Hematopoietic multipotent progenitor cell treated with erythropoietin and hydrocortisone succinate and interleukin-3 and kit ligand, for 4 days (in vitro differentiated cells): ENCODE measurements at places on chromosomes 11 and 22.
A peak's percentile ranks its signal among the peaks of the same experiment; 100 is the strongest.

GRCh38 chr22:47334601-47335000 is 572.2 kb downstream of the TBC1D22A start:
- no peak for DNase-seq

GRCh38 chr11:123381149-123381548 is 48.9 kb upstream of the GRAMD1B start:
- no peak for DNase-seq

GRCh38 chr11:64947208-64947814 is 11.6 kb upstream of the GPHA2 start:
- DNase-seq, result no peak

DNA sequence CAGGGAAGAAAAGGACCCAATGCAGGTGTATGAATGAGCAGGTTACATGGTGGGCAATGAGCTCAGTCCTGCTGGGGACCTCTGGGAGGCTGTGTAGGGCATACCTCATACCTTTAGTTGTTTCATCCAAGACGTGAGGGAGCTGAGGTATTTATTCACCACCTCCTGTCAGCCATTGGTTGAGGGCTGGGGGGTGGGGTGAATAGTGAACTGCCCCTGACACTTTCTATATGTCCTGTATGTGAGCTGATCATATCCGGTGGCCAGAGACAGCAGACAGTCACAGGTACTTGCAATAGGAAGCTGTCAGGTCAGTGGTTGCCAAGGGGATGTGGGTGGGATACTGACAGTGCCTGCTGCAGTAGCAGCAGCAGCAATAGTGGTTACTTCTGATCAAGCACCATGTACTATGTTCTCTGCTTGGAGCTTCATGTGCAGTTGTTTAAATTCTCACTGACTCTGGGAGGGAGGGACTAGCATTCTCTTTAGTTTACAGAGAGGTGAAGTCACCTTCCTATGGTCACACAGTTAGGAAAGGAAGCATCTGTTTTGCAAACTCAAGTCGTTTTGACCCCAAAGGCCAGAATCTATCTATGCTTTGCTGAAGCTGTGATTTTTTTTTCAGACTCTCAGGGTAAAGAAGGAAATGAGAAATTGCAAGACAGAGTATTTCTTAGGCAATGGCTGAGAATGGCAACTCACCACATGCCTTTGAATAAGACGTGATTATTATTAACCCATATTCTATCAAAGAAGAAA is 54.0 kb downstream of the MIAT start:
- no peak for DNase-seq

DNA sequence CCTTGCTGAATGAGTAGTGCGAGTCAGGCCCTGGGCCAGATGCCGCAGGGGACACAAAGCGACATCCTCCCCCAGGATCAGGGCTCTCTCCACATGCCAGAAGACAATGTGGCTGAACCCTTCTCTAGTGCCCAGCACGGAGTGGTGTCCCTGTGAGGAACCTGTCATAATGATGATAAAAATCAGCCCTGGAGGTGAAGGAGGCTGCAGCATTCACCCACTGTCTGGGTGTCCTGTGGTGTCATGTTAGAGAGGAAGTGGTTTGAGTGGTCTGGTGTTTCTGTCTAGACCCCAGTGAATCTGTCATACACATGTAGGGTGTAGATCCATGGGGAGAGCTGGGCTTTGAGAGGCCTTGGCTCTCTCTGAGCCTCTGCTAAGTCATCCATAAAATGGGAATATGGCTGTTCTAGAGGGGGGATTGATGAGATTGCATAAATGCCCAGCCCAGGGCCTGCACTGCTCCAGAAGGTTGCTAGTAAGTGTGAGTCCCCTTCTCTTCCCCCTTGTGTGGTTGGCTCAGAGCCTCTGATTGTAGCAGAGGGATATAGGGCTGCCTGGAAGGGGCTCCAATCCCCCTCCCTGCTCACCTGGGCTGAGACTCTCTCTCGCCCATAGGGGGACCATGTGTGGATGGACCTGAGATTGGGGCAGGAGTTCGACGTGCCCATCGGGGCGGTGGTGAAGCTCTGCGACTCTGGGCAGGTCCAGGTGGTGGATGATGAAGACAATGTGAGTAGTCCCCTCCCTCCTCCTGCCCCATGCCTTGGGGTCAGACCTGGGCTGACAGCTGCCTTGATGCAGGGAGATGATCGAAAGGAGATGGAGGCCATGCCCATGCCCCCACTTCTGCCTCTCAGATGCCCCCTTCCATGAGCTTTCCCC is 14.3 kb downstream of the MYO7A start:
- peak; percentile 76 for DNase-seq

GRCh38 chr11:120013325-120014250 is 124.3 kb downstream of the TRIM29 start:
- peak; percentile 62 for DNase-seq

DNA sequence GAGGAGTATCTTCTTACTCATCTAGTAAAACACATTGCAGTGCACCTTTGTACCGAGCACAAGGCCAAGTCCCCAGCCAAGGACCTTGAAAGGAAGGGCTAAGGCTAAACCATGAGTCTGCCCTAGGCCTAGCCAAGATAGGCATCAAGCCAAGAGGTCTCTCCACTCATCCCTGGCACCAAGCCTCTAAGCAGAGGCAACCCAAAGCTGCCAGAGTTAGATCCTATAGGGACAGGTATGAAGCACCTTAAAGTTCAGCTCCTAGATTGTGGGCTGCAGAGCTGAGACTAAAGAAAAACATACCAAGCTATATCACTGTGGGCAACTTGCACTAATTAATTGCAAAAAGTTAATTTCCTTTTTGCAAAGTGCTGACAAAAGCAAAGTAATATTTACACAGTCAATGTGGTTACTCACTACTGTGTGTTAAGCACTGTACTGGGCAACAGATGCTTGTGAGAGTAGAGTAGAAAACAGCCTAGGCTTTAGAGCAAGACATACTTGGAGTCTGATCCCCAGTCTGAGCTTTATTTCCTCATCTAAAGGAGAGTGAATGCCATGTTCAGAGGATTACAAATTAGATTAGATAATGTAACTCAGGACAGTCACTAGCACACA is 7.2 kb downstream of the COA4 start:
- DNase-seq, result peak; percentile 71

- no peak for DNase-seq
These were observed 4.5 kb downstream of the RNH1 start for GRCh38 chr11:502288-503178.

GRCh38 chr11:72083414-72083813 is 2.8 kb downstream of the LRRC51 start:
- no peak for DNase-seq

DNA sequence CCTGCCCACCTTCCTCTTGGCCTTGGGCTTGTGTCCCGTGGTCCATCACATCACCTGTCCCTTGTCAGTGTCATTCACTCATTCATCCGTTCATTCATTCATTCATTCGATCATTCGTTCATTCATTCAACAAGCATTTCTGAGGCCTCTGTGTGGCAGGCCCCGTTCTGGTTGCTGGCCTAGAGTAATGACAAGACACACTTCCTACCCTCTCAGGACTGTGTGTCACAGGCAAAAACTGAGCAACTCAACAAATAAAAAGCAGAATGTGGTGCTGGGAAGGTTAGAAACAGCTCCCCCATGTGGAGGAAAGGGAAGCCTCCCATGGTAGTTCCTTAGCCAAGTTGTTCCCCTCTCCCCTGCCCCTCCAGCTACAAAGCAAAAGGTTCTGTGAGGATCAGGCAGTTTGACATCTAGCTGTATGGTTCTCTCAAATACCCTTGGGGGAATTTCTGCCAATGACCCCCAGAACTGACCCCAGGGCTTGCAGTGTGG is 1.6 kb upstream of the OMP start:
- DNase-seq, result peak; percentile 72

DNA sequence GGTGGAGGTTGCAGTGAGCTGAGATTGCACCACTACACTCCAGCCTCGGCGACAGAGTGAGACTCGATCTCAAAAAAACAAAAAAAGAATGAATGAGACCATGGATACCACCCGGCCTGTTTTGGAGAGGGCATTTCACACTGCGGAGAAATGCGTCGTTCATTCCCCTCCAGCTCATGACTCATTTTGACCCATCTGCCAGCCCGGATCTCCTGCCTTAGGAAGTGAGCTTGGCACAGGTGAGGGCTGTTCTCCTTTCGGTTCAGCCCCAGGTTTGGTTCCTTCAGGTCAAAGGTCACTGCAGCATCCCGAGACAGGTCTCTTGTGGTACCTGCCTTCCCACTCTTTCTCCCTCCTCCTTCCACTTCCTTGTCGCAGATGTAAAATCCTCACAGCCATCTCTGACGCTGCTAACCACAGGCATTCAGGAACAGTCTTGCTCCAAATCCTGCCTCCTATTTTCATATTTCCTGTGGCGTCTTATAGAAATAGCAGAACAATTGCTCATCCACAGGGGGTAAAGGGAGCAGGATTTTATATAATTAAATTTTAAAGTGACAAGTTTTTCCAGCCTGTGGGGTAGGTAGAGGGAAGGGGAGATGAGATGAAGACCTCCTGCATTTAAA is 517.9 kb downstream of the NTM start:
- no peak for DNase-seq

- DNase-seq, result no peak
These were observed 11.7 kb upstream of the DNAJB13 start for GRCh38 chr11:73939096-73939495.

DNA sequence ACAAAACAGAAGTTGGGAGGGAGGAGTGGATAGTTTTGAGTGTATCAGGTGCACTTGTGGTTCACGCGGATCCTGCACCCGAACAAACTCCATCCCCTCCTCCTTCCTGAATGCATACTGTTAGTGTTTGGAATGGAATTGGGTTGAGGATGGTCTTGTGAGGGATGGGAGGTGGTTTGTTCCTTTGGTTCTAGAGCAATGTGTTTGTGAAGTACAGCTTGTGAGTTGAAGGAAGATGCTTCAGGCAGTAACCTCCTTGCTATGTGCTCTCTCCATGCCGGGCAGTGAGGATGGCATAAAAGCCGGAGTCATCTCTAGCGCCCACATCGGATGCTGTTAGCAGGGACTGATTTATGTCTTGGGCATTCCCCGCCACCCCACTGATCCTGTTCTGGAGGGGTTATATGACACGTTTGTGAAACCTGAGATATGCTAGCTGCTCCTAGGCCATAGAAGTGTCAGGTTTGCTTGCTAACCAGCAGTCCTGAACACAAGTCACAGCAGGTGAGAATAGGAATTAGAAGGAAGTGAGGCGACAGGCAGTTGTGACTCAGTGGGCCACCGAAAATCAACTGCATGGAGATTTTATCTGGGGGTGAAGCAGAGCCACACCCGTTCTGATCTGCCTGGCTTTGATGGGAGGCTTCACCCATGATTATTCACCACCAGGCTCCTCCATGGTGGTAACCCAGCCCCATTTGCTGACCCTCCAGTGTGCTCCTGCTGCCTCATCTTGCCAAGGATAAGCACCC is 2.2 kb downstream of the BCR start:
- peak; percentile 76 for DNase-seq

GRCh38 chr11:22666688-22667439 is 453 bp downstream of the GAS2 start:
- DNase-seq, result peak; percentile 28

DNA sequence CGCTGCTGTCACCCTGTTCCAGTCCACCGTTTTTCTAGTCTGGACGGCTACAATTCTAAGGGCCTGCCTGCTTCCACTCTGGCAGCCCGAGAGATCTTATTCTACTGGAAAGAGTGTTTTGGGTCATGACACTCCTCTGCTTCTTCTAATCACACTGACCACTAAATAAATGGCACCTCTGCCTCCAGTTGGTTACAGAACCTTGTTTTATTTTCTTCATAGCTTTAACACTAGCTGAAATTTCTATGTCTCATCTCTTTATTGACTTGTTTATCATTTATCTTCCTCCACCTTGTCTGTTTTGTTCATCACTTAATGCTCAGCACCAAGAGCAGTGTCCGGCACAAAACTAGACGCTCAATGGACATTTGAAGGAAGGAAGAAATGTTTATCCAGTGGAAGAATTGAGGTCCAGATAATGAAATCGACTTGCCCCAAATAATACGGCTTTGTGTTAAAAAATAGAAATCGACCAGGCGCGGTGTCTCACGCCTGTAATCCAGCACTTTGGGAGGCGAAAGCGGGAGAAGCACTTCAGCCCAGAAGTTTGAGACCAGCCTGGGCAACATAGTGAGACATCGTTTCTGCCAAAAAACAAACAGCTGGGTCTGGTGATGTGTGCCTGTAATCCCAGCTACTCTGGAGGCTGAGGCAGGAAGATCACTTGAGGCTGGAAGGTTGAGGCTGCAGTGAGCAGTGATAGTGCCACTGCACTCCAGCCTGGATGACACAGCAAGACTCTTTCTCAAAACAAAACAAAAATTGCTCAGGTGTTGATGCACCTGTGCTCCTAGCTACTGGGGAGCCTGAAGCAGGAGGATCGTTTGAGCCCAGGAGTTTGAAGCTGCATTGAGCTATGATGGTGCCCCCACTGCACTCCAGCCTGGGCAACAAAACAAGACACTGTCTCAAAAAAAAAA is 693 bp upstream of the PRR14L start:
- no peak for DNase-seq

DNA sequence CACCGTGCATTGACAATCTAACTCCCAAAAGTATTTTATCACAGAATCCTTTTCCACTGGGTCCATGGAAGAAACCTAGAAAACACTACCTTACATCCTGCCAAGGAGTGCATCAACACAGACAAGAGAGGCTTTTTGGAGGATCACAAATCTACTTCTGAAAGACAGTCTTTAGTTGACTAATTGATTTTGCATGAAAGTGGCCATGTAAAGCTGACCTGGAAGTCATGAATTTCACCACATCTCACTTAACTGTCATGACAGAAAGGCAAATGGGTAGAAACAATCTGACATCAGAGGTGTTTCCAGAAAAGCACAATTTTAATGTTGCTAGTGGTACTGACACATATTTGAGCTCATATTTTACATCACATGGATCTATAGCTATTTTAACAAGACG is 101.6 kb downstream of the FAM76B start:
- no peak for DNase-seq

DNA sequence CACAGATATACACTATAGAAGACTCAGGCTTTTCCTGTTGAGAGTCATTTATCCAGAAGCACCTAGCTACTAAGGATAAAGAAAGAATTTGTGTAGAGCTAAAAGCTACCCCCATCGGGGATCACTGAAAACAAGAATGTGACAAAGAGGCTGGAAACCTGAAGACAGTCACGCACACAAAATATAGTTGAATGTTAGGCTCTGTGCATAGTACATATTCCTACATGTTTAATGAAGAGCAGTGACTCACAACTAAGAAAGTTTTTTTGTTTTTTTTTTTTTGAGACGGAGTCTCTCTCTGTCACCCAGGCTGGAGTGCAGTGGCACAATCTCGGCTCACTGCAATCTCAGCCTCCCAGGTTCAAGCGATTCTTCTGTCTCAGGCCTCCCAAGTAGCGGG is 8.4 kb downstream of the OR10V1 start:
- no peak for DNase-seq

DNA sequence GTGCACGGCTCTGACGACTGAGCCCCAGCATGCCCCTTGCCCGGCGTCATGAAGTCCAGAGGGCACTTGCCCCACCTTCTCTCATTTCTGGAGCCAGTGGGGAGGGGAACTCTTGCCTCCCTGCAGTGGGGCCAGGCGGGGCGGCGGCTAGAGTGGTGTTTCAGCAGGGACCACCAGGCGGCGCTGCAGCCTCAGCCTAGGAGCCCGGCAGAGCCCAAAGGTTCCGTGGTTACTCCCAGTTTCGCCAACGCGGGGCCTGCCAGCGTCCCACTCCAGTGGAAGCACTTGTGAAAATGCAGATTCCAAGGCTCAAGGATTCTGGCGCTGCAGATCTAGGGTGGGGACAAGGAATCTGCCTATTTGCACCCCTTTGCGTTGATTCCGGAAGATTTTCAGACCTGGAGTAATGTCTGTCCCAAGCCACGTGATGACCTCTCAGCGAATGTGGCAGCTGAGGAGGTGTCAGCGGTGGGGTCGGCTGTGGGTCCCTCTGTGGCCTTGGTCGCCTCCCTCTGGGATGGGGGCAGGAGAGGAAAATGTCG is 55.7 kb downstream of the CD82 start:
- peak; percentile 80 for DNase-seq
